C1 segment of cervical spinal cord (tissue), 14 donors: ENCODE measurements at places on chromosomes 4 and X.

DNA sequence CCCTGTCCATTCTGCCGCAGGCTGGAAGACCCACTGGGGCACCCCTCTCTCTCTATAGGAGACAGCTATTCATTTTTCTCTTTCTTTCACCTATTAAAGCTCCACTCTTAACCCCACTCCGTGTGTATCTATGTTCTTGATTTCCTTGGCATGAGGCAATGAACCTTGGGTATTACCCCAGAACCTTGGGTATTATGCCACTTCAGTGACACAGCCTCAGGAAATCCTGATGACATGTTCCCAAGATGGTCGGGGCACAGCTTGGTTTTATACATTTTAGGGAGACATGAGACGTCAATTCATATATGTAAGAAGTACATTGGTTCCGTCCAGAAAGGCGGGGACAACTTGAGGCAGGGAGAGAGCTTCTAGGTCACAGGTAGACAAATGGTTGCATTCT lies 13.4 kb downstream of the HTT-AS start:
- DNase-seq: no peak

GRCh38 chr4:186149872-186150271 lies 41.5 kb upstream of the CYP4V2 start:
- DNase-seq: no peak

- no peak for DNase-seq
These were observed 140.0 kb upstream of the BCOR start for GRCh38 chrX:40237731-40238178.

GRCh38 chrX:130975947-130976346 lies 72.9 kb upstream of the ENOX2 start:
- DNase-seq: no peak

- no peak for DNase-seq
These were observed 16.2 kb upstream of the MECP2 start for GRCh38 chrX:154113729-154114128.

GRCh38 chr4:118947095-118947494 lies 58.4 kb downstream of the SYNPO2 start:
- no peak for DNase-seq
